ENCODE measurements at places on chromosomes 4 and X. TPM values are rescaled to one million over a fixed set of nuclear protein-coding genes. Genes with fewer than 3 reads are reported as not detected.

GRCh38 chr4:173485164-173485563 lies 44.9 kb downstream of the HAND2 start:
- H3K4me3 ChIP-seq, result no peak overlapping the region
- H3K27me3 ChIP-seq, result no peaks in the 10 kb centered on the region
- H3K27ac ChIP-seq, result no peak overlapping the region
- no peaks in the 10 kb centered on the region for H3K36me3 ChIP-seq

The FHIP1A gene
- total RNA-seq, result 43.4 TPM

GRCh38 chr4:15242021-15242420 lies 185.8 kb upstream of the C1QTNF7 start:
- H3K4me1 ChIP-seq, result no peaks in the 10 kb centered on the region
- DNase-seq, result no peak
- H3K36me3 ChIP-seq, result no peaks in the 10 kb centered on the region
- H3K27me3 ChIP-seq, result no peaks in the 10 kb centered on the region
- H3K4me3 ChIP-seq, result no peak overlapping the region
- no peak overlapping the region for H3K27ac ChIP-seq

DNA sequence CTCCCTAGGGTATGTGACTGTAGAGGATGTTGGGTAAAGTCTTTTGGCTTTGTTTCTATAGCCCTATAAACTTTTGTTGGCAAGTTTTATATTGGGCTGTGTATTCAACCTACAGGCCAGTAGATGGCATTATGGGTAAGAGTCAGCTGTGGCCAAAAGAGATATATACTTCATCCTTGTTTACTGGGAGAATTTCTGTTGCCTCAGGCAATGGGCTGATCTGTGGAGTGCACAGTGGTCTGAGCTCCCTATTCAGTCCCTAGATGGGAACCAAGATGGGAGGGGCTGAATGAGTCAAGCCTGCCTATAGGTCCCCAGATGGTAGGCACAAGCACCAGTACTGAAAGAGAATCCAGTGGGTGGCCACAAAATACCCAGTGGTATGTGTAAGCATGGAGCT lies 580.6 kb downstream of the EPHA5 start:
- no peaks in the 10 kb centered on the region for H3K27me3 ChIP-seq
- H3K36me3 ChIP-seq, result no peaks in the 10 kb centered on the region
- DNase-seq, result no peak
- H3K4me1 ChIP-seq, result no peaks in the 10 kb centered on the region

DNA sequence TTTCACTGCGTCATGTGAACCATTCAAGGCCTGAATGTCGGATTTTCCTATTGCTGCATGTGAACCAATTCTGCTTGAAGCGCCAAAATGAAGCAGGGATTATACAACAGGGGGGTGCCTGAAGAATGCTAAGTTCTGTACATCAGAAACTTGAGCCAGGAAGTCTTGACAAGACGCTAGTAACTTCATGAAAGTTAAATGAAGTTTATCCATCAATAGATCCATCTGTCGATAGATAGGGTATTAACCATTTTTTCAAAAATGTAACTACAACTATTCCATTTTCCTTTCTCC lies 590 bp upstream of the NAF1 start:
- DNase-seq, result no peak
- no peaks in the 10 kb centered on the region for H3K27me3 ChIP-seq
- H3K4me1 ChIP-seq, result peaks cover 23% of the 10 kb centered on the region

DNA sequence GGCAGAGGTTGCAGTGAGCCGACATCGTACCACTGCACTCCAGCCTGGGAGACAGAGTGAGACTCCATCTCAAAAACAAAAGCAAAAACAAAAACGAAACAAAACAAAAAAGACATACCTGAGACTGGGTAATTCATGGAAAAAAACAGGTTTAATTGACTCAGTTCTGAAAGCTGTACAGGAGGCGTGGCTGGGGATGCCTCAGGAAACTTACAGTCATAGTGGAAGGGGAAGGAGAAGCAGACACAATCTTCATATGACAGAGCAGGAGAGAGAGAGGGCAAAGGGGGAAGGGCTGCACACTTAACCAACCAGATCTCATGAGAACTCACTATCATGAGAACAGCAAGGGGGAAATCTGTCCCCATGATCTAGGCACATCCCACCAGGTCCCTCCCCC lies 229.5 kb downstream of the STK32B start:
- DNase-seq, result no peak
- no peaks in the 10 kb centered on the region for H3K4me1 ChIP-seq
- H3K4me3 ChIP-seq, result no peak overlapping the region
- no peaks in the 10 kb centered on the region for H3K36me3 ChIP-seq
- H3K27me3 ChIP-seq, result no peaks in the 10 kb centered on the region
- H3K27ac ChIP-seq, result no peak overlapping the region

GRCh38 chr4:36511785-36512184 lies 230.4 kb downstream of the DTHD1 start:
- no peaks in the 10 kb centered on the region for H3K36me3 ChIP-seq
- H3K4me1 ChIP-seq, result no peaks in the 10 kb centered on the region
- H3K4me3 ChIP-seq, result no peak overlapping the region

DNA sequence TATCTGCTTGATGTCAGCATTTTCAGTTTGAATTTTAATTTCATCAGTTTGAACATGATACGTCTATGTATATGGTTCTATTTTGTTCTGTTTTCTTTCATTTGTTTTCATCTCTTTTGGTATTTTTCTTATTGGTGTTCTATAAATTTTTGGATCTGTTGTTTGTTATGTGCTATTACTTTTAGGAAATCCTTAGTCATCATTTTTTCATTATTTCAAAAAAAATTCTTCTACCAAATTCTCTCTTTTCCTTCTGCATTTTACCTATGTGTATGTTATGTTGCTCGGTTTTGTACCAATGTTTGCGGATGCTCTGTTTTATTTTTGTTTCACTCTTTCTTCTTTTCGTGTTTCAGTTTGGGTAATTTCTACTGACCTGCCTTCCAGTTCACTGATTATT lies 32.8 kb downstream of the NPY2R start:
- H3K27me3 ChIP-seq, result no peaks in the 10 kb centered on the region
- no peaks in the 10 kb centered on the region for H3K4me1 ChIP-seq
- no peak overlapping the region for H3K27ac ChIP-seq
- no peak overlapping the region for H3K4me3 ChIP-seq

DNA sequence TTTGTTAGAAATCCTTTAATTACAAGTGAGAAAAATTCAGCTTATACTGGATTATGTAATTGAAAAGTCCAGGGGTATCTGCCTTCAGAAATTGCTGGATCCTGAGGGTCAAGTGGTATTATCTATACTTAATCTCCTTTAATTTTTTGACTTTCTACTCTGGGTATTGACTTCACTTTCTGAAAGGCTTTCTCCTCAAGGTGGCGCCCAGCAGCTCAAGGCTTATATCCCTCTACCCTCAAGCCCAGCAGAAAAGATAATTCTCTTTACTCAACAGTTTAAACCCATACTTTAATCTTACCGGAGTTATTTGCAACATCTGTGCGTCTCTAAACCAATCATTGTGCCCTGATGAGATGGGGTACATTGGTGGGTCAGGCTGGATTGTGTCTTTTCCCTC lies 129.5 kb downstream of the LARP7 start:
- no peaks in the 10 kb centered on the region for H3K36me3 ChIP-seq
- H3K4me3 ChIP-seq, result no peak overlapping the region
- H3K4me1 ChIP-seq, result peaks cover 4% of the 10 kb centered on the region
- H3K27ac ChIP-seq, result no peak overlapping the region

DNA sequence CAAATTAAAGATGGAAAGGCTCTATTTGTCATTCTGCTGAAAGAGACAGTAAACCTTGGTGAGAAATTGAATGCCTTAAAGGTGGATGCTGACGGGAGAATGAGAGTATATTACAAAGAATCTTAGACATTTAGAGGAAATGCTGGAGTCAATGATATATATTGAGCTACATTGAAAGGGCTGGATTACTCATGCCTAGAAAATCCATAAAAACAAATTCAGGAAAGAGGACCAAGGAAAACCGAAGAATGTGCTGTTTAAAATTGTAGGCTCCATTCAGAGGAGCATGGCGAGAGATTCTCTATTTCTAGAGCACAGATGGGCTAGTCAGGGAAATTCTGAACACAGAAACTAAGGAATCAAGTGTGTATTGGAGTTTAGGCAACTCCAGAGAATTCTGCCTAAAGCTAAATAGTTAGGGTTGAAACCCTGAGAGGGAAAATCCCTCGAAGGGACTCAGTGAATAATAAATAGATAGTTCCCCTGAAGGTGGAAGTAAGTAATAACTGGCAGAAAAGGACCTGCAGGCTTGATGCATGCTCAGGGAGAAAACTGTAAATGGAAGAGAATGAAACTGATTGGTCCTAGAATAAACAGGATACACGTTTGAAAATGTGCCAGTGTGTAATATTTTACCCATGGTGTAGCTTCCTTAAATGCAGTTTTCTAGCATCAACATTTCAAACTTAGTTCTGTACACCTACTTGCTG lies 1532.4 kb upstream of the TENM3 start:
- no peak overlapping the region for H3K4me3 ChIP-seq
- H3K27ac ChIP-seq, result no peak overlapping the region
- no peaks in the 10 kb centered on the region for H3K27me3 ChIP-seq
- no peak for DNase-seq
- H3K36me3 ChIP-seq, result no peaks in the 10 kb centered on the region
- H3K4me1 ChIP-seq, result no peaks in the 10 kb centered on the region

DNA sequence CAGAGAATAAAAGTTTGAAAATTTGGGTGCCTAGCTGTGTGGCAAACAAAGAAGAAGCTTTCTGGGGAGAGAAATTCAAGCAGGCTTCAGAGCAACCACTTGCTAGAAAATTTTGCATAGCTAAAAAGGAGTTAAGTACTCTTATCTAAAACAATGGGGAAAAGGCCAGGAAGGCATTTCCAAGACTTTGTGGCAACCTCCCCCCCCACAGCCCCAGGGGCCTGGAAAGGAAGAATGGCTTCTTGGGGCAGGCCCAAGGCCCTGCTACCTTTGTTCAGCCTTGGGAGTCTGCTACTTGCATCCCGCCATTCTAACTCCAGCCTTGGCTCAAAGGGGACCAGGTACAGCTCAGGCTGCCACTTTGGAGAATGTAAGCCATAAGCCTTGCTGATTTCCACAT lies 102.2 kb downstream of the PTCHD1 start:
- H3K4me3 ChIP-seq, result no peak overlapping the region
- no peaks in the 10 kb centered on the region for H3K4me1 ChIP-seq
- DNase-seq, result no peak
- no peaks in the 10 kb centered on the region for H3K27me3 ChIP-seq
- H3K36me3 ChIP-seq, result no peaks in the 10 kb centered on the region

DNA sequence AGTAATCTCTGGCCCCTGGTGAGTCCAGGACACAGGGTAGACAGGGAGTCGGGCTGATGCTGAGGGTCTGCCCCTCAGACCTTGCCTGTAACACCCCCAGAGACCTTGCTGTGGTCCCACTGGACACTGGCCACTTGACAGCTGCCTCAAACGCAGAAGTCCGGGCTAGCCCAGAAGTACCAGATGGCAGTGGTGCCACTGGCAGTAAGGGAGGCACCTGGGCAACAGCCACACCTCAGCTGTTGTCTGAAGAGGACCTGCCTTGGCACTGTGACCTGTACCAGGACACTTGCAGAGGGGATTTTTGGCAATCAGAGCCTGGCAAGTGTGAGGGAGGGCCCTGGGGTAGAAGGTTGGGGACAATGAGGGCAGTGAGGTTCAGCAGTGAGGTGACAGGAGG lies 63.3 kb upstream of the UXT start:
- H3K27me3 ChIP-seq, result no peaks in the 10 kb centered on the region
- H3K36me3 ChIP-seq, result no peaks in the 10 kb centered on the region
- DNase-seq, result no peak
- no peaks in the 10 kb centered on the region for H3K4me1 ChIP-seq
- no peak overlapping the region for H3K27ac ChIP-seq

- H3K36me3 ChIP-seq, result no peaks in the 10 kb centered on the region
- no peaks in the 10 kb centered on the region for H3K4me1 ChIP-seq
- H3K27me3 ChIP-seq, result no peaks in the 10 kb centered on the region
- H3K27ac ChIP-seq, result no peak overlapping the region
- no peak for DNase-seq
These were observed 168.5 kb upstream of the MXRA5 start for GRCh38 chrX:3514996-3515395.

GRCh38 chrX:81215685-81216084 lies 13.8 kb downstream of the SH3BGRL start:
- no peaks in the 10 kb centered on the region for H3K36me3 ChIP-seq
- no peaks in the 10 kb centered on the region for H3K27me3 ChIP-seq
- no peaks in the 10 kb centered on the region for H3K4me1 ChIP-seq
- DNase-seq, result no peak
- H3K27ac ChIP-seq, result no peak overlapping the region
- no peak overlapping the region for H3K4me3 ChIP-seq
